ENCODE measurements at places on chromosomes 6 and 20. TPM values are rescaled to one million over a fixed set of nuclear protein-coding genes. Genes with fewer than 3 reads are reported as not detected.

Gene BCAS1
- under 0.01 TPM for total RNA-seq

GRCh38 chr6:20919677-20920385 lies 385.6 kb downstream of the CDKAL1 start:
- DNase-seq, result no peak

- no peak for DNase-seq
These were observed 294.1 kb downstream of the TFAP2B start for GRCh38 chr6:51112731-51113130.

DNA sequence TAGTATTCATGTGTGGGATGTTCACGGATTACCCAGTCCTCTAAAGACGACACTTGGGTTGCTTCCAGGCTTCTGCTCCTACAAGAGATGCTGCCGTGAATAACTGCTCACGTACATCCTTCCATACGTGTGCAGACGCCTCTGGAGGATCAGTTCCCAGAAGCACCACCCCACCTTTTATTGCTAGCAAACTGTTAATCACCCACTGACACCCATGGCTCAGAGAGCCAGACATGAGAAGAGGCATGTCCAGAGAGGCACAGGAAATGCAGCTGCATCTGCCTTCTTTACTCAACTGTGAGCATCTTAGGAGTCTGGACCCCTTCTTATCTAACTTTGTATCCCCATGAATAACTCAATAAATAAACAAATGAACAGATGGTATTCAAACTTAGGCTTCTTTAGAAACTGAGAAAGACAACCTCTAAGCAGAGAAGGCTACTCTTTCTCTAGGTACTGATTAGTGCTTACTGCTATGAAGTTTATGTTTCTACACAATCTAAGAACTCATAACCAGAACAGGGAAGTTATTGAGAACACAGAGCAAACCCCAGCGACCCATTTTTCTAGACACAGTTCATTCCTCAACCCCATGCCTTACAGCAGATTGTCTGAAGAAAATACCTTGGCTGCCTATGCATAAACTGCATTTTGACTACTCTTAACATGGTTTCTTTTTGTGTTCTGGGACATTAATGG lies 228.7 kb upstream of the RREB1 start:
- peak; percentile 85 for DNase-seq
